ENCODE measurements at places on chromosomes 1 and 21.
A peak's percentile ranks its signal among the peaks of the same experiment; 100 is the strongest.

- DNase-seq: no peak
Observed at GRCh38 chr1:184194236-184194635, 142.7 kb downstream of the TSEN15 start.

DNA sequence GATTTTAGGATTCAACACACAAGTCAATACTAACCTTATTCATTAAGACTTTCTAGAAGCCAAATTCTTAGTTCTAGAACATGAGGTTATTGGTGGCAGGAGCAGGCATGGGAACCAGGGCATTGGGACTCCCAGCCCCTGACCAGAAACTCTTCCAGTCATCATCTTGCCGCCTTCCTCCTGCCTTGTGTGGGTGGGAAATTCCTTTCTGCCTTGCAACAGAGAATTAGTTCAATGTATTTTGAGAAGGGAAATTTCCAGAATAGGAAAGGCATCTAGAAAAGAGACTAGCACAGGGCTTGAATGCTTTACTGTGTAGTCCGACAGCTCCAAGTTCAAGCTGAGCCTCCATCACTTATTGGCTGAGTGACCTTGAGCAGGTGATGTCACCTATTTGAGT, 8.7 kb downstream of the GRHL3 start:
- DNase-seq: no peak

GRCh38 chr1:59673573-59674450, 140.9 kb upstream of the HOOK1 start:
- no peak for DNase-seq

- DNase-seq: no peak
Observed at GRCh38 chr1:17668195-17668594, 86.9 kb upstream of the ACTL8 start.

DNA sequence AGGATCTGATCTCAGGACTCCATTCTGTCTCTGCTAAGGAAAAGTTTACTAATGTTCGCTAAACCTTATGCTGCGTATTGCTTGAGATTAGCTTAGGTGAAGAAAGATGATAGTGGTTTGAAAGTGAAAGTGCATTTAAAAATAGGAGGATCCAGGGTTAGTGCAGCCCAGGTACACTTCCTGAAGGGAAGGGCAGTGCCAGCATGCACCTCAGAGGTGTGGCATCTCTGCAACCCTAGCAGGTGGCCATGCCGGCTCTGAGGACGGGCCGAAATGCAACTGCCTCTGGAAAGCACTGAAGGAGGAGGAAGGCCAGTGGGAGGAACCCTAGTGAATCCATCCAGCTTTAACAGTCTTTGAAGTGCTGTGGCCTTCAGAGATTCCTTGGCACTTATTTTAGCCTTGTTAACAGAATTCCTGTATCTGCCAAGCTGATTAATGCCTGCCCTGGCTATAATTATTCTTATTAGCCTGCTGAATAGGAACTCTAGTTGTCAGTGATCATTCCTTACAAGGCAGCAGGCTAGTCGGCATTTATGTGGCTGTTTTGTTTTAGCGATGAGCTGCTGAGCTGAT, 5.5 kb downstream of the PTGFRN start:
- DNase-seq: no peak

GRCh38 chr1:60890664-60891063, 191.7 kb upstream of the NFIA start:
- DNase-seq: no peak

GRCh38 chr1:17193222-17194132, 11.5 kb upstream of the PADI1 start:
- DNase-seq: no peak

- DNase-seq: peak; percentile 29
Observed at GRCh38 chr1:1858382-1859086, 32.4 kb downstream of the GNB1 start.

Measured in posterior cingulate gyrus (tissue), 11 donors.